ENCODE measurements at places on chromosomes 7 and 10.
A peak's percentile ranks its signal among the peaks of the same experiment; 100 is the strongest.

DNA sequence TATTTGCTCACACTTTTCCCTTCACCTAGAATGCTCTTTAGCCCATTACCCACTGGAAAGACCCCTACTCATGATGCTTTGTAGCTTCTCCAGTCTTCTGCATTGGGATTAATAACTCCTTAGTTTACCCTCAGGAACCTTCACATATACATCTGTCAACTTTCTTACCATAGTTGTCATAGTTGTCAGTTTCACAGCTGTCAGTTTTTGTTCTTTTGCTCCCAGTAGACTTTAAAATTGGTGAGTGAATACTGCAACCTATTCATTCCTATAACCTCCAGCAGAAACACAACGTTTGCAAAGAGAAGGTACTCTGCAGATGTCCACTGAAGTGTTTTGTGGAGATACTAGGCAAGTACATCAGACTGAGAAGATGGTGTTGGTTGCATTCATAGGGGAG, 2.6 kb downstream of the PON1 start:
- no peak for DNase-seq

DNA sequence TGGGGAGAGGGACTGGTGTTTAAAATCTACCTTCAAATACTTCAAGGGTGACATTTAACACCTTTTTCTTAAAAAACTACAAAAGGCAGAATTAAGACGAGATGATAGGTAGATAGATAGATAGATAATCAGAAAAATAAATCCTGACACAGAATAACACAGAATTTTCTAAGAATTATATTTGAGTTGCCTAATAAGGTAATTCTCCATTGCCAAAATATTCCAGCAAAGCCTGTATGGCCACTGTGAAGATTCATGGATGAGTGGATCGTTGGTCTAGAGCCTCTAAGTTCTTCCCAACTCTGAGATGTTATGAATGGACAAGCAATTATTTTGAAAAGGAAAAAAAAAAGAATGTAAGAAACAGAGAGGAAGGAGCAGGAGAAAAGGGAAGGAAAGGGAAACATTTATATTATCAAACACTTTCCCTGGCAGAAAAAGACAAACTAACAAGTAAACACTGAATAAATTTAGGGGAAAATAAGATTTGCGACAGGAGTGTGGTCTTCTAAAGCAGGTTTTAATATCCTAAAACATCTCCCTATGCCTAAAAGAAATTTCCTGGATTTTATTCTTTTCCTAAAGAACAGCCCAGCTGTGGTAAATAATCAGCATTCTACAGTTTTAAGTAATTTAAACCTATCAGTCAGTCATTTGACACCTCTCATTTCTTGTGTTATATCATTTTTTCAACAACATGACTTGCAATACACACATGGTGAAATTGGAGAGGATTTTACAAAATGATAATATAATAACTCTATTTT, 7.5 kb upstream of the CAV2 start:
- no peak for DNase-seq

- no peak for DNase-seq
Observed at GRCh38 chr10:61125560-61126170, 181.7 kb upstream of the RHOBTB1 start.

- DNase-seq: peak; percentile 65
Observed at GRCh38 chr10:130109796-130110245, 809 bp downstream of the C10orf143 start.

- DNase-seq: no peak
Observed at GRCh38 chr10:58173391-58173790, 94.3 kb downstream of the IPMK start.

DNA sequence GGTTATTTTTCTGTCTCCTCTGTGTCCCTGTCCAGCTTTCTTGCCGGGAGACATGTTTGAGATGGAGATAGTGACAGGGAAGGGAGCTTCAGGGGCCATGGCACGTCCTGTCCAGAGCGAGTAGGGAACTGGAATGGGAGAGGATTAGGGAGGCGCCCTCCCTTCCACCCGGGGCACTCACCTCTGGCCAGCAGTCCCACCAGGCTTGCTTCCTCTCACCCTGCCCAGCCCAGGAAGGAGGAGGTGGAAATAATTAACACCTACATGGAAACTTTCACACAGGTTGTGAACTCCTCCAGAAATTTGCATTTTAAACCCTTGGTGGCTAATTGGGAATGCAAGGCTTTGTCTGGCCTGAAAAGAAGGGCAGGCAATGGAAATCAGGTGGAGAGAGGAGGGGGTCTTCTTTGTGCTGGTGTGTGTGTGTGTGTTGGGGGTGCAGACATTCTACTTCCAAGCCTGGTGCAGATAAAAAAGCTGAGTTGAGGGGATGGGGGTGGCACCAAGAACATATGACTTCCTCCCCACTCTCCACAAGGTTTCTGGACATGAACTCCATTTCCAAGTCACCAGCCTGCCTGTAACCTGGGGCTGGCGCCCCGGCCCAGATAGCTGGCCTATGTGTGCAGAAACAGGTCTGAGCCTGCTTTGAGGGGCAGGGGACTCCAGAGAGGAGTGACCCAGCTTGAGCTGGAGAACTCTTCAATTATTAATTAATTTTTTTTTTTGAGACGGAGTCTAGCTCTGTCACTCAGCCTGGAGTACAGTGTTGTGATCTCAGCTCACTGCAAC, 199.4 kb downstream of the CYP26A1 start:
- no peak for DNase-seq

GRCh38 chr7:151051108-151051507, 2.8 kb downstream of the ASIC3 start:
- no peak for DNase-seq

GRCh38 chr10:132178672-132179545, 7.8 kb upstream of the DPYSL4 start:
- no peak for DNase-seq

- DNase-seq: no peak
Observed at GRCh38 chr10:96851281-96851680, 19.2 kb downstream of the LCOR start.

DNA sequence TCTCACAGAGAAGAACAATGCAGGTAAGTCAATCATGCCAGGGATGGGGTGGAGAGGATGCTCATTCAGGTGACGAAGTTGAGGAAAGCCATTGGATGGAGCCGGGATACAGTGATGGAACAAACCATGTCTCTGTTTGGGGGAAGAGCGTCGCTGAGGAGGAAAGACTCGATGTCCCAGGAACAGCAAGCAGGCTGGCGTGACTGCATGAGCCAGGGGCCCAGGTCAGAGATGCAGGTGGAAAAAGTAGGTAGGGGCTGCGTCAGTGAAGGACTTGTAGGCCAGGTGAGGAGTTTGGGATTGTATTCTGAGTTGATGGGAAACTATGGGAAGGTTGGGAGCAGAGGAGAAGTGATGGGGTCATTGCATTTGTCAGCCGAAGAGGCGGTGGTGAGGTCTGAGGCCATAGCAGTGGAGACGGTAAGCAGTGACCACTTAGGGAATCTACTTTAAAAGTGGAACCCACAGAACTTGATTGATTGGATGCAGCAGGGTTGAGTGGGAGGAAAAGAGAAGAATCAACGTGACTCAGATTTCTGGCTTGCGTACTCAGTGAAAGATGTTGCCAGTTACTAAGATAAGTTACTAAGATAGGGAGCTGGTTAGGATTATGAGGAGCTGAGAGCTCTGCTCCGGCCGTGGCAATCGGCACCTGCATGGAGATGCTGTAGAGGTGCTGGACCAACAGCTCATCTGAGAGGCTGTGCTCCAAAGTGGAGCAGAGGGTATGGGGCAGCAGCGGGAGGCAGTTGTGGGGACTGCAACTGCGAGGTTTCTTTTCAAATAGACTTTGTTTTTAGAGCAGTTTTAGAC, 12.5 kb upstream of the IL2RA start:
- no peak for DNase-seq

GRCh38 chr10:123926401-123927264, 35.0 kb upstream of the CPXM2 start:
- DNase-seq: no peak

DNA sequence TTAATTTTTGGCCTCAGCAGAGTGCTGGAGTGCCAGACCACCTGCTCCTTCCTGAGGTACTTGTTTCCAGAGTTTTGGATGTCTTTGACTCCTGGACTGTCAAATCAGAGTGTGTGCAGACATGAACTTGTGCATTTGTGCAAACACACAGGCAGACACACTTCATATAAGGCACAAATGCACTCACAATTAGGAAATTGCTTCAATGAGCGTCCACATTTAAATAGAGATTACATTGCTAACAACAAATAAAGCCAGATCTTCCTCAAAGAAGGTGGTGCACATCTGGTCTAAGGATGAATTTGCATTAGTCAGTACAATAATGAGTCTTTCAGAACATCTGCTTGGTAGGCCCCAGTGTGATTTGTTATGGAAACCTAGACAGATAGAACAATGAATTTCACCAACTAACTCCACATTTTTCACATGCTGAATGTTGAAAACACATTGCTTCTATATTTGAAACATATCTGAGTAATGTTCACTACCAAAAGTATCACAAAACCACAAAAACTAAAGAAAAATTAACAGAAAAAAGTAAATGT, 266.7 kb upstream of the INHBA start:
- no peak for DNase-seq

DNA sequence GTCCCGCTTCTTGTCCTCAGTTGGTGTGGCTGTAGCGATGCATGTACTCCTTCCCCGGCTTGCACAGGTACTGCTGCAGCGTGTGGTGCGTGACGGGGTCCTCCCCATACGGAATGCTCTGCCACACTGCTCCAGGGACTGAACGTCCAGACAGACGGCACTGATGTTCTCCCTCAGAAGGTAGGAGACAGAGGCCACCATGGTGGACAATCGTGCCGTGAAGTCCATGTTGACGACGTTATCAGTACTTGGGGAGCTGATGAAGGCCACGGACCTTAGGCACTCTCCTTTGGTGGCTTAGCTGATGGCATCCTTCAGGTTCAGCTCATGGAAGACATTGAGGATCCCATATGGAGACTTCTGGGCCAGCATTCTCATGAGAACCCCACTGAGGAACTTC, 37.4 kb downstream of the AGAP6 start:
- DNase-seq: no peak

DNA sequence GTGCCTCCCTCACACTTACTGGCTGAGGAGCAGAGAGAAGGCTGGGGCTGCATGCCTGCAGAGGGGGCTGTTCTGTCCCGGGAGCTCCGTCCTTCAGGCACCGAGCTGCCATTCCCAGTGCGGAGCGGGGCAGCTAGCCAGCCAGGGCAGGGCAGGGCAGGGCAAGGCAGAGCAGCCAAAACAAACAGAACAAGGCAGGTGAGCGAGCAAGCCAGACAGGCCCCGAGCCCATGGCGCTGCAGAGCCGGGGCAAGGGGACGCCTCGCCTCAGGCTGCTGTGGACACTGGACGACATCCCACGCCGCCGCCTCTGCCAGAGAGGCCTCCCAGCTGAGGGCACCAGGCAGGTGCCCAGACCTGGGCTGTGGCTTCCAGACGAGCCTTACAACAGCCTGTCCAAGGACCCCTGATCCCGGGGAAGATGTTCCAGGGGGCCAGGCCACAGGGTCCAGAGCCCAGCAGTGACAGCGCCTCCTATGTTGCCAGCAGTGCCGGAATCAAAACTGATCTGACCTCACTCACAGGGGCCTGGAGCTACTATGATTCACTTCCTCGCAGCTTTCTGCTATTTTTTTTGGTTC, 8.2 kb upstream of the NDST2 start:
- DNase-seq: peak; percentile 97

DNA sequence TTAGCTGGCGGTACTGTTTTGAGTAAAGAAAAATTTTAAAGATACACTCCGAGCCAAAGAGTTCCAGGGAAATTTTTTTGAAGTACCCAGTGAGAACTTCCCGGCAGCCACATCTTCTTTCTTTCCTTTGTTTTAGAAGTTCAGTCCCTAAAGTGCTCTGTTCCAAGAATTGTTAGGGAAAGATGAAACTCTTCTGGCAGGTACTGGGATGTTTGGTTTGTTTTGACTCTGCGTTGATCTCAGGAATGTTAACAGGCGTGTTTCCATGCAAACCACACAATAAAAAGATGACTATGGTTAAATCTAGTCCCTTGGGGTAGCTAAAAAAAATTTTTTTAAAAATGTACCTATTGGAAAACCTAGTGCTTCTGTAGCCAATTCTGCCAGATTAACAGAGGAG, 224.7 kb upstream of the PHYHIPL start:
- DNase-seq: no peak

DNA sequence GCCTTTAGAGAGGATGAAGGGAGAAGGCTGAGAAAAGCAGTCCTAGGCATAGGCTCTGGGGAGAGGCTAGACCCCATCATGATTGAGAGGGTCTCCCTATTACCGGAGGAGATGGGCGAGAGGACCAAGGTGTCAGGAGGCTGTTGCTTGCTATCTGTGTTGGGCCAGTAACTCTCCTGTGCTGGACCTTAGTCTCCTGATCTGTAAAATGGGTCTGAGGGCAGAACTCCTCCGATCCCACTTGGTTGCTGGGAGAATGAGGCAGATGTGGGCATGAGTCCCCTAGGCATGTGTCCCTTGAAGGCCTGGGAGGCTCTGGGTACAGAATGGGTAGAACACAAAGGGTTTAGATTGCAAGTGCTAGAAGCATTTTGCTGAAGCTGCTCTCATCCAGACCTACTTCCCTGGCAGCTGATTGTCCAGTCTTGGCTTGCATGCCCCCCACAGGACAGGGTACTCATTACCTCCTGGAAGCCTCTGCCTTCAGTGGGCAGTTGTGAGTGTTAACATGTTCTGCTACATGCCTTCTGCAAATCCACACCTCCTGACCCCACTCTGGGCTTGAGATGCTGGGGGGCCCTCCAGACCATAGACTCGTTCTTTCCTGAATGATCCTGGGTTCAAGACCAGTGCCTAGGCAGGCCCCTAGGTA, 4.4 kb downstream of the ZMIZ1 start:
- no peak for DNase-seq

GRCh38 chr10:32959006-32959920, 1.2 kb upstream of the ITGB1 start:
- DNase-seq: no peak
